CD4-positive, alpha-beta T cell (primary cell): ENCODE measurements at places on chromosomes 12 and 14.

- H3K36me3 ChIP-seq, result no peaks in the 10 kb centered on the region
- no peaks in the 10 kb centered on the region for H3K27me3 ChIP-seq
- H3K4me1 ChIP-seq, result no peaks in the 10 kb centered on the region
- H3K4me3 ChIP-seq, result no peak overlapping the region
Observed at GRCh38 chr14:100775831-100776591, 49.3 kb downstream of the DLK1 start.

DNA sequence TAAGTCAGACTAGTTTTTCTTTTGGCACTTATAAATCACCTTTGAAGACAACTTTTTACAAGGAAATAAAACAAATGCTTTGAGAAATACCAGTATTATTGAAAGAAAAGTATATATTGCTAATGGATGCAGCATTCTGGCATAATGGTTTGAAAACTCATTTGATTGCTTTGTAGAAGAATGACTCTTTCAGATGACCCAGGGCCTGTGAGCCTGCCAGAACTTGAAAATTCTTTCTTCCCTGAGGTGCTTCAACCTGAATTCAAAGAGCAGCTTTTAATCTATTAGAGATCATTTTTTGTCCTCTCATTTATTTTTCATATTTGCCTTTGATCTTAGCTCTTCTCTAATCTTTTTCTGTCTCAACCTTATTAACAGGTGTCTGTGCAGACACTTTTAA is 87.4 kb downstream of the LRRK2 start:
- H3K27ac ChIP-seq, result no peak overlapping the region
- DNase-seq, result no peak
- no peaks in the 10 kb centered on the region for H3K4me1 ChIP-seq

- H3K27me3 ChIP-seq, result no peaks in the 10 kb centered on the region
- H3K4me3 ChIP-seq, result no peak overlapping the region
- DNase-seq, result no peak
- peaks cover 22% of the 10 kb centered on the region for H3K4me1 ChIP-seq
Observed at GRCh38 chr12:96040305-96041133, 5.1 kb upstream of the LTA4H start.

GRCh38 chr12:24011927-24012507 is 62.5 kb upstream of the SOX5 start:
- H3K27me3 ChIP-seq, result no peaks in the 10 kb centered on the region
- no peaks in the 10 kb centered on the region for H3K4me1 ChIP-seq
- no peak overlapping the region for H3K4me3 ChIP-seq
- no peak for DNase-seq
